ENCODE measurements at places on chromosomes 4 and X.

- no peak for DNase-seq
These were observed 361 bp downstream of the QDPR start for GRCh38 chr4:17511509-17511949.

DNA sequence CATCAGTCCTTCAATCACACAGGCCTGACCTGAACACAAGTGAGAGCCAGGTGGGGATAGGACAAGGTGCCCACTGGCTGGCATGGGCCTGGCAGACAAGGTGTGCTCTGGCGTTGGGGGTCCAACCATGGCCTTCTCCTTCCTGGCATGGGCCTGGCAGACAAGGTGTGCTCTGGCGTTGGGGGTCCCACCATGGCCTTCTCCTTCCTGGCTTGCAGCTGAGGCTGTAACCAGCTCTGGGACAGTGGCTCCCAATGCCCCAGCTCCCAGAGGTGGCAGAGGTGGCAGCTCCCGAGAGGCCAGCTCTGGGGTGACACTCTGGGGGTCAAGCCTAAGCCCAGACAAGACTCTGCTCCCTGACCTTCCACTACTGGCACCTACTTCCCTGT lies 62.6 kb downstream of the JAKMIP1 start:
- no peak for DNase-seq

- no peak for DNase-seq
These were observed 266.7 kb upstream of the CLNK start for GRCh38 chr4:10951306-10951705.

- DNase-seq, result no peak
These were observed 200.4 kb downstream of the UNC5C start for GRCh38 chr4:95348418-95348817.

DNA sequence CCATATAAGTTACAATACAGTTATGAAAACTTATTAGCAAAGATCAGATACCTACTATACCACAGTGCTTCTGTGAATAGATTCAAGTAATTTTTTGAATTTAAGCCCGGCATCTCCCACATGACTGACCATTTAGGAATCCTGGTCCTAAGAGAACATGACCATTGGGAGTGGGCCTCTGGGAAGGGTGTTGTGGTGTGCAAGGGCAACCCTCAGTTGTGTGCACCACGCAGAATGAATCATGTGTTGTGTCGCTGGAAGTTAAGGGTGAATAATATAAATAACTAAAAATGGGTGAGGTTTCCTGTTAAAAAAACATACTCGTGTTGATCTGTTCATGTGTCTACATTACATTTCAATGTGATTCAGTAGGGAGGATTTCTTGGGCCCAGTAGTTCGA lies 15.5 kb downstream of the CPE start:
- DNase-seq, result no peak

DNA sequence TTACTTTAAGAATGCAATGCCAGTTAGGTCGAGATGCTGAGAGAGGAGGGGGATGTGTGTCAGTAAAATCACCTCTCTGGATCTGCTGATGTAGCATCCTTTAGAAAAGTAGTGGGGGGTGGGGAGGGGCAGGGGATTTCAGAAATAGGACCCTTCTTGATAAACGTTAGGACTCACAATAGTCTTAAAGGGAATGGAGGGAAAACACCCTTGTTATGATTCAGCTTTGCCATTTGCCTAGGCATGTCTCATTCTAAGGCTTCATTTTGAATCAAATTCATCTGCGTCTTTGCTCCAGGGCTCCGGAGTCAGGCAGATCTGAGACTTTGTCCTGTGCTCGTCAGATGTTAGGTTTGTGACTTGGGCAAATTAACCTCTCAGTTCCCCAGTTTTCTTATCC lies 879 bp downstream of the SH2D1A start:
- DNase-seq, result no peak

- DNase-seq, result no peak
These were observed 4.5 kb upstream of the PDE6B start for GRCh38 chr4:620851-621261.

DNA sequence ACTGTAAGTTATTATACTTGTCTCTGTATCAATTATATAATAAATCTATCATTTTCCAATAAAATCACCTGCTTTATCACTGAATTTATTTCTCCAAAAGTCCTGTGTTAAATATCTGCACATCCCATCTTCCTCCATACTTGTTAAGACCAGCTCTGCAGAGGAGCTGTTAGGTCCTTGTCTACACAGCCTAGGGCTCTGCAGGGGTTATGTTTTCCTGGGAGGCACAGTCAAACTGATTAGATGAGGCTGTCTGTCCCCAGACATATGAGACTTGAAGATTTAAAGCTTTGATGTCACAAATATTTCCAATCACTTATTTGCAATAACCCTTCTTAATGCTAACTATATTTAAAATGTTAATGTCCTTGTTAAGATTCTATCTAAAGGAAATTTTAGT lies 446.8 kb downstream of the TRAM1L1 start:
- no peak for DNase-seq

DNA sequence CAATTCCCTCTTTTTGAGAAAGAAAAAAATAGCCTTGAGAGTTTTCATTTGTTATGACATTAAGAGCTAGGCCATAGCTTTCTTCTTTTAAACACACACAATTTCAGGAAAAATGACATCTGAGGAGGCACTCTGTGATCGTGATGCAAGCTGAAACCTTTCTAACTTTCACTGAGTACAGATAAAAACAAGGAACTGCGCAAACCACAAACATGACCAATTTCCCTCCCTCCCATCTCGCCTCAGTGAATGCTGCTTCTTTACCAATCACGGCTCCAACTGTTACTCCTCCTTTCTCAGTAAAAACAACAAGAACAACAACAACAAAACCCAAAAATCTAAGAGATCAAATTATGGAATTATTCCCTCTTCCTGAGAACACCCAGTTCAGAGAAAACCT lies 626.8 kb downstream of the TLL1 start:
- DNase-seq, result no peak

DNA sequence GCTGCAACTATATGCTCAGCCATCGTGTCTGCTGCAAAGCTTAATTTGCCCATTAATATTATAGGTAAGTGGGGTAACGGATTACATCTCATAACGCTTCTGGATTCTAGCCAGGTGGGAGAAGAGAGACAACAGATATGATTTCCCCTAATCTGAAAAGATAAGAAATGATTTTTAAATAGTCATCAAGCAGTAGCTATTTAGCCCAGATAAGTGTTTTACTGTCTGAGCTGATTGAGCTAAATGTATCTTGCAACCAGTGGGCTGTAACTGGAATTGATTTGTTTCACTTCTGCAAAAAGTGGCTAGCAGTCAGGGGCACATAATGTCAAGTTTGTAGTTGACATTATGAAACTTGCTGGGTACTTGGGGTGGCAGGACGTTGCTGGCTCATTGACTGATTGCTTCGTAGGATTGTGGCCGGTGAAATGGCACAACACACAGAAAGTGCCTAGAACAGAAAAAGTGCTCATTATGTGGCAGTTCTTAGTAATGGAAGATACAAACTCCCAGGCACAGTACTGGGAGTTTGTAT lies 18.5 kb downstream of the LAP3 start:
- DNase-seq, result no peak

GRCh38 chr4:146275370-146275769 lies 61.0 kb downstream of the REELD1 start:
- no peak for DNase-seq

GRCh38 chr4:108560616-108561015 lies 59.8 kb upstream of the RPL34 start:
- peak; percentile 21 for DNase-seq

DNA sequence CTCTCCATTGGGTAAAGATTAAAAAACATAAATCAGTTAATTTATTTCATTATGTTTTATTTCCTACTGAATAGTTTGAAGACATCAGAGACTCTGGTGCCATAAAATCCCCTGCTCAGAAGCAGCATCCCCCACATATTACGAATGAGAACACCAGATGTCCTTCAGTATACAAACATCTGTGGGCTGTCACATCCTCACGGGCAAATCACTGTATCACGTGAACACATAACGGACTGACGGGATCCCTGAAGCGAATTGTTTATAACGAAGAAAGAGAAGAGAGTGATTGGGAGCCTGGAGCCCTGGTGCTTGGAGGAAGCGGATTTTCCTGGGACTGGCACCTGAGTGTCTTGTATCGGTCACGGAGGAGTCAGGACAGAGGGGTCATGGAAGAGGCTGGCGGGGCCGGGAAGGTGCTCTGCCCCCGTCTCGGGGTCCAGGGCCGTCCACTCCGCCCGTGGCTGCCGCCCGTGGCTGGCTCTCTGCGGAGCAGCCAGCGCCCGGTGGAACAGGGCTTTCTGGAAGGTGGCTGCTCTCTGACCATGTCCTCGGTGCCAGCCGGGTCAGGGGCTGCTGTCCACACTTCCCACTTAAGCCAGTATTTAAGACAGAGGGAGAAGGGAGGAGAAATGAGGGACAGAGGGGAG lies 452.7 kb upstream of the FAT1 start:
- DNase-seq, result peak; percentile 25

DNA sequence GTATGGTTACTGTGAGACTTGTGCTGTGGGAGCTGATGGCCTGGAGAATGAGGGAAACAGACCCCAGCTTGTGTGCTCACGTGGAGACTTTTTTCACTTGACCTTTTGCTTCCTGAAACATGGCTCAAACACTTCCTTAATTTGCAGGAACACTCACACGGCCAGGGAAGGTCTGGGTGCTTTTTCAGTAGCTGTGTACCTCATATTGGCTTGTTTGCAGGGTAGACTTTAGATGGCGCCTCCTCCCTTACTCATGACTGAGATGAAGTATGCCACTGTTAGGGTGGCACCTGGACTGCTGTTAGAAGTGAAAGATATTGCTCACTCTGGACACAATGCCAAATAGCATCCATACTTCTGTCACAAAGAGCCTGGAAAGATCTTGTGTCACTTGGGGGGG lies 75.7 kb upstream of the WDR1 start:
- no peak for DNase-seq

DNA sequence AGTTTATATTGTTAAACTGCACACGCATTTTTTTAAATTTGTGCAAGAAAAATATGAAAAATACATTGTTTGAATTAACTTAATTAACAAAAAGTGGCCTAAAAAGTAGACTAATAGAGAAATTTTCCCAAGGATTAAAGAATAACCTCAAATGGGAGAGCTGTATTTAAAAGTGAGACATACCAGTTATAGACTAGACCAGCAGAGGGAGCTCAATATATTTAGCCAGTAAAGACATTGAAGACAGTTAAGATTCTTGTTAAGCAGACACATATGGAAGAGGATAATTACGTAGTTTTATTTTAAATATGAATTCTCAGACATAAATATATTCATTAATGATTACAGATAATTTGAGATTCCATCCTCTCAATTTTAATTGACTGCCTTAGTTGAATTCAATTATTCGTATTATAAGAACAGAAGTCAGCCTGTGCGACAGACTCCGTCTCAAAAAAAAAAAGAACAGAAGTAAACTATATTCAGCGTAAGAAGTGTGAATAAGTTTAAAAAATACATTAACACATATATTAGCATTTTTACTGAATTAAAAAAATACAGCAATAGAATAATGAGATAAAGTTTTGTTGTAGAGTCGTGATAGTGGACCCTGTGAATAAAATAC lies 64.8 kb downstream of the GLRA3 start:
- DNase-seq, result peak; percentile 15

DNA sequence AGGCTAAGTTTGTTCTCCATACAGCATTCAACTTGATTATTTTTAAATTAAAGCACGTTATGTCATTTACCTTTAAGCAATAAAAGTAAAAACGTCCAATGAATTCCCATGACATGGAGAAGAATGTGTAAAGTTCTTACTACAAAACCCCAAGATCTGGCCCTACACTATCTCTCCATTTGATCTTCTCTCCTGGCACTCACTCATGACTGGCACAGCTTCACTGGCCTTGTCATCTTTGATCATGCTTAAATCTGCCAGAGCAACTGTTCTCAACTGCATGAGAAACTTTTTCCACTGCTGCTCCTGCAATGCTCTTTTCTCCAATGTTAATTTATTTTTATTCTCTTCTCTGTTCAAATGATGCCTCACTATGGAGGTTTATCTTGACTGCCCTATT lies 1109.0 kb upstream of the IGFBP7 start:
- no peak for DNase-seq

DNA sequence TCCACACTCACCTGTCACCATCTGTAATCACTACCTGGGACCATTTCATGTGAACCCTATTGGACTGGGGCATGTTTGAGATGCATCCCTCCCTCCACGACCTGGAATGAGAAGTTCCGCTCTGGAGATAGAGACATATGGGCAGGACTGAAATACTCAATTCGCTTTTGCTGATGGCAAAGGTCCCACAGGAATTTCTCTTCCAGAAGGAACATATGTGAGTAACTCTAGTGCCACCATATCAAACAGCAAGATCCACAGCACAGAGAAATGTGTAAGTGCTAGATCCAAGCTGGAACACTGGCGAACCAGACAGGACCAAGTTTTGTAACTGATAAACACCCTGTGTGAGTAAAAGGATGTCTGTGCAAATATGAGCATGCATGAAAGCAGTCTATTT lies 43.9 kb downstream of the SEL1L3 start:
- no peak for DNase-seq

DNA sequence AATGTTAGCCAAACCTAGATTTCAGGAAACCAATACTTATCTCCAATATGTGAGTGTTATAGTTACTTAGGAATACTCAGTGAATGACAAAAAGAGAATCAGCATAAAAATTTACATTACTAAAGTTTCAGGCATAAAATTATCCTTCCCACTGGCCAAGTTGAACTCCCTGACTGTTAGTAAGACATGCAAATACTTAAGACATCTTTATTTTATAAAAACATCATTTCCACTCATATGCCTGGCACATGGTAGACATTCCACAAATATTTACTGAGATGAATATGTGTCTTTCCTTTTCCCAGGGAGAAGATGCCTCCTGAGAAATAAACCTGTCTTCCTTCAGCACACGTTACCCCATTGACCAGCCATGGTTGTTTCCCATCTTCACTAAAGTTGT lies 7.3 kb downstream of the VEGFD start:
- no peak for DNase-seq

- no peak for DNase-seq
These were observed 31.0 kb upstream of the FAT4 start for GRCh38 chr4:125283707-125284279.

- DNase-seq, result no peak
These were observed 394.2 kb downstream of the ANKRD50 start for GRCh38 chr4:124318292-124318691.

- no peak for DNase-seq
These were observed 269.2 kb downstream of the TRIML1 start for GRCh38 chr4:188408244-188409030.

GRCh38 chr4:106021737-106022410 lies 126.6 kb downstream of the NPNT start:
- DNase-seq, result no peak

GRCh38 chr4:114250439-114250891 lies 271.0 kb upstream of the ARSJ start:
- DNase-seq, result no peak

- DNase-seq, result no peak
These were observed 198.7 kb downstream of the TMA16 start for GRCh38 chr4:163693211-163693610.

GRCh38 chrX:627510-627981 lies 3.0 kb upstream of the SHOX start:
- no peak for DNase-seq

- DNase-seq, result no peak
These were observed 178.3 kb downstream of the SNCA start for GRCh38 chr4:89658701-89659024.
